ENCODE measurements at places on chromosomes 4 and X. TPM values are rescaled to one million over a fixed set of nuclear protein-coding genes. Genes with fewer than 3 reads are reported as not detected.
A peak's percentile ranks its signal among the peaks of the same experiment; 100 is the strongest.

- DNase-seq: no peak
Measured at GRCh38 chr4:163161536-163162205, 5.0 kb downstream of the NAF1 start.

DNA sequence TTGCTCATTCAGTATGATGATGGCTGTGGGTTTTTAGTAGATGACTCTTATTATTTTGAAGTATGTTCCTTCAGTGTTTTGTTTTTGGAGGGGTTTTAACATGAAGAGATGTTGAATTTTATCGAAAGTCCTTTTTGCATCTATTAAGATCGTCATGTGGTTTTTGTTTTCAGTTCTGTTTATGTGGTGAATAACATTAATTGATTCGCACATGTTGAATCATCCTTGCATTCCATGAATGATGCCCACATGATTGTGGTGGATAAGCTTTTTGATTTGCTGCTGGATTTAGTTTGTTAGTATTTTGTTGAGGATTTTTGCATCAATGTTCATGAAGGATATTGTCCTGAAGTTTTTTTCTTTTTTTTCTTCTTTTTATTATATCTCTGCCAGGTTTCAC, 347.4 kb upstream of the EPHA5 start:
- DNase-seq: no peak

- no peak for DNase-seq
Measured at GRCh38 chrX:1153940-1154339, 58.5 kb downstream of the CRLF2 start.

DNA sequence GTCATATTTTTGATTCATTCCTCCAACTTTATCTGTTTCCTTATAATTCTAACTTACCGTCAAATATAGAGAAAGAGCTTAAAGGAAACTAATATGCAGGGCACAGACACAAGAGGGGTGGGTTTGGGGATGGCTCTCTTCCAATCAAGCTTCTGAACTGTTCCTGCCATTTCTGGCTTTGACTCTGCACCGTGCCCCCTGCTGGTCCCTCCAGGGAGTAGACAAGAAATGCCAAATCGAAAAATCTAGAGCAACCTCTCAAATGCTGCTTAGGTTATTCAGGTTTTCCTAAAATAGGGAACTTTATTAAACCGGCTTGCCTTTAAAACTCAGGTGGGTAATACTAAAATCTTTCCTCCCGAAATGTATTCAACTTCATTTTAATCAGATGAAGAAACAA, 39.8 kb upstream of the VCX3A start:
- DNase-seq: no peak

DNA sequence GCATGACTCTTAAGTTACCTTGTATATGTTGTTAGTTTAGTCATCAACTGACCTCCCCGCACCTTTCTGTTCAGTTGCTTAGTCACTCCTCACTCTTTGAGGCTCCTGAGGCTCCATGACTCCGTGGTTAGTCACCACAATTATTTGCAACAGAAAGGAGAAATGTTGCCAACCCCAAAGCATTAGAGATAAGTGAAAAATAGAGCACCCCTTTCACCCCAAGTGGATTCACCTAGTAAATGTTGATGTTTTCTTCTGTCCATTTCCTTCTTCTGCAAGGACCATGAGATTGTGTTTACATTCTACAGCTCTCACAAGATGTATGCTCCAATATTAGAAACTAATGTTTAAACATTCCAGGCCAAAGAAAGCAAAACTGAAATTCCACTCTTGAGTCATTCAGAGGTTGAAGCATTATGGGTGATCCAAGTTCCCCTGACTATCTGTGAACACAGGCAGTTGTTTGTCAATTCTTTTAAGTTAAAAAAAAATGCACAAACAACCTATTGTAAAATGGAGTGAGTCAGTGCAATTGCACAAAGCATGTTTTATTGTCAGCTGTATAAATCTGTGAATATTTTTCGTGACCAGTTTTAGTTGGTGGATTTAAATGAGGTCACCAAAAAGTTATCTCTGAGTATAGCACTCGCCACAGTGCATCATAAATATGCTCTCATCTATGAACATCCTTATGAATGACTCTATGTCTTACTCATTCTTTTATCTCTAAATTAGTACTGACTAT, 552.4 kb upstream of the MAGEB2 start:
- DNase-seq: peak; percentile 75

DNA sequence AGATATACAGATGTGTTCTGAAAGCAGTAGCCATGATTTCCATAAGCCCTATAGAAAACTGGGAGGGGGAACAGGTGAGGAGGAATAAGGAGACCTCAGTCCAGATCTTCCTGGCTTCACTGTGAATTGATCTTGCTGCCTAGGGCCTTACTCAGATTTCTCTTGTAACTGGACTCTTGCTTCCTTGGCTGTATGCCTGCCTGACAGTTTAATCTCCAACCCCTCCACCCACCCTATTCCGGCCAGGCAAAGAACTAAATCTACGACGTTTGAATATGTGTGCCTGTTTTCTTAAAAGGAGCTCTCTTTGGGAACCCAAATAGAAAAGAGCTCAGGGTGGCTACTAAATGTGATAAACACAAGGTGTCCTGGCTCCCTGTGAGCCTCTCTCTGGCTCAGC, 173.0 kb downstream of the GPC3 start:
- no peak for DNase-seq

DNA sequence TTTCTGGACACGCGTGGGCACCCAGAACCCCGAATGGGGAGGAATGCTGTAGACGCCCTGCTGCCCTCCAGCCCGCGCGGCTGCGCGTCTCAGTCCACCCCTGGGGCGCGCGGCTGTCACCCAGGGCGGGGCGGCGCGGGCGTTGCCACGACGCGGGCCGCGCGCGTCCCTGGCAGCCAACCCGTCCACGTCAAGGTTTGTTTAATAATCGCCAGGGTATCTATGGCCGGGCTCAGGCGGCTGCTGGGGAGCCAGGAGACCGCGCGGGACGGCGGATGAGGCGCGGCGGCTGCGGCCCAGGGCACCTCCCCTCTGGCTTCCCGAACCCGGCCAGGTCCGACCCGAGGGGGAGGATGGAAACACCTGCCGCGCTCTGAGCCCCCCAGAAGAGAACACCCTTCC, at the start of gene SPATA18:
Gene SPATA18, plus strand, starts transcription at position 92 of the 402 bp plus-strand sequence. CDS start 401 bp downstream, outside the sequence.
- no peak for DNase-seq

DNA sequence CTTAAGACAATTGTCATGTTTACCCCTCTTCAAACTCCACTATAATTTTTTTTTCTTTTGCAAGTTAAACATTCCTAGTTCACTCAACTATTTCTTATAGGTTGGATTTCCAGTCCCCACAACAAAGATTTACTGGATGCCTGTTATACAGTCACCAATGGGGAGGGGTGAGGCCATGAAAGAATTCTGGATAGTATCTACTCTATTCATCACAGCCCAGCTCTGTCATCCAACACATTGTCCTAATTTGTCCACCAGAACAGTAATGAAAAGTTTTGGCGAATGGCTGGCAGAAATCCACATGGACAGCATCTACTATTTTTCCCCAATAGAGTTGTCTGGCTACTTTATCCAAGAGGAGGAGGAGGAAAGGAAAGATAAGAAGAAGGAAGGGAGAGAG, 192.7 kb upstream of the S100G start:
- no peak for DNase-seq

- DNase-seq: no peak
Measured at GRCh38 chr4:144316869-144317268, 176.4 kb upstream of the GYPA start.

GRCh38 chr4:66855956-66856355, 689.3 kb downstream of the CENPC start:
- DNase-seq: no peak

- no peak for DNase-seq
Measured at GRCh38 chrX:96729053-96729452, 44.4 kb downstream of the DIAPH2 start.

DNA sequence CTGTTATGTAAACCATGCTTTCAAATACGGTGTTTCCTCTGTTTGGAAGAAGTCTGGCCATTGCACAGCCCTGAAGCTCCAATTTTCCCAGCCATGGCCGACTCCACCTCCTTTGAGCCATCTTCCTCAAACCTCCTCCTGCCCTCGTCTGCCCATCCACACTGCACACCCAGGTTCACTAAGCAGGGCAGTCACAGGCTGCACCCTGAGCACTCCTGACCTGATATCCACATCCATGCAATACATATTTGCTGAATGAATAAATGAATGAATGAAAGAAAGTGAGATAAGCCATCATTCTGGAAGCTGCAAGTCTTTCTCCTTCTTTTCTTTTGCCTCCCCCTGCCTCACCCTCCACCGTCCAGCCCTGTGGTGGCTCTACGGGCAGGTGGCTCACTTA, 22.2 kb downstream of the XG start:
- DNase-seq: no peak

GRCh38 chr4:47109379-47109778, 78.0 kb downstream of the GABRB1 start:
- DNase-seq: no peak

GRCh38 chrX:120428309-120428708, 40.8 kb downstream of the LAMP2 start:
- DNase-seq: no peak

GRCh38 chr4:56468097-56468422, 643 bp downstream of the SRP72 start:
- DNase-seq: no peak

DNA sequence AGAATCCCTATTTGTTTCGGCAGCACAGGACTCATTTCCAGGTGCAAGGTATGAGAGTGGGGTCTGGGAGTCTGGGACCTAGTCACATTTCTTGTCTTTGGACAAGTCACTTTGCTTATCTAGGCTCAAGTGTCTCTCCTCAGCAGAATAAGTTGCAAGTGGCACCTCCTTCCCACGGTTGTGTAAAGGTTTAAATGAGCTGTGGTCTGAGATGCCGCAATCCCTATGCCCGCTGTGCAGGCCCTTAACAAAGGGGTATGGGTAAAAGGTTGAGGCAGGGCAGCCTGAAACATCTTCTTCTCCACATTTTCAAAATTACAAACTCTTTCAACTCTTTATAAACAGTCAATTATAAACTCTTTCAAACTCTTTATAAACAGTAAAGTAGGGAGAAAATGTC, 93.7 kb downstream of the RTL5 start:
- no peak for DNase-seq

GRCh38 chr4:153790962-153791551, 2.2 kb upstream of the SFRP2 start:
- DNase-seq: no peak

- no peak for DNase-seq
Measured at GRCh38 chr4:73055241-73055897, 14.1 kb downstream of the COX18 start.

PALLD gene
- 83.7 TPM for total RNA-seq

NXF2B gene
- not detected for total RNA-seq

NOX1 gene
- 0.78 TPM for total RNA-seq

SCML2 gene
- 12.9 TPM for total RNA-seq

SLC26A1 gene
- total RNA-seq: 0.61 TPM

TAB3 gene
- total RNA-seq: 15.4 TPM

HMGN5 gene
- 5.1 TPM for total RNA-seq

BEX4 gene
- 4.5 TPM for total RNA-seq

TKTL1 gene
- not detected for total RNA-seq

SETD7 gene
- total RNA-seq: 58.7 TPM

MAOB gene
- not detected for total RNA-seq
